ENCODE measurements at places on chromosomes 3 and 15. TPM values are rescaled to one million over a fixed set of nuclear protein-coding genes. Genes with fewer than 3 reads are reported as not detected.

GRCh38 chr3:51817375-51817774 lies 38.3 kb upstream of the IQCF6 start:
- no peak for DNase-seq

DNA sequence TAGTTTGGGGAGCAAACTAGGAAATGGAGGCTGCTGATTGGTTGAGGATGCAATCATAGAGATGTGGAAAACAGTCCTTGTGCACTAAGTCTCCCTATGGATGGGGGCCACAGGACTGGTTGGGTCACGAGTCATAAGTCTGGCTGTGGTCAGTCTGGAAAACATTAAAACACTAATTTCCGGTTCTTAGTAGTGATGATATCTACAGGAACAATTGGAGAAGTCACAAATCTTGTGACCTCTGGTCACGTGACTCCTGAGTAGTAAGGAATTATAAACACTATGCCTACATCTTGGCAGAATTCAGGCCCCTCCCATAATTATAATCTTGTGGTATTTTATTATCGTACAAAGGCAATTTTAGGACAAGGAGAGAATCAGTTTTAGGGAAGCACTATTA lies 317.3 kb upstream of the ARPP21 start:
- DNase-seq = no peak

GRCh38 chr15:32918547-32918946 lies 200.7 kb downstream of the GREM1 start:
- no peak for DNase-seq

- DNase-seq = no peak
These were observed 75.0 kb upstream of the WNT7A start for GRCh38 chr3:13954741-13955483.

DPH3 gene
- 5.7 TPM for total RNA-seq

DNA sequence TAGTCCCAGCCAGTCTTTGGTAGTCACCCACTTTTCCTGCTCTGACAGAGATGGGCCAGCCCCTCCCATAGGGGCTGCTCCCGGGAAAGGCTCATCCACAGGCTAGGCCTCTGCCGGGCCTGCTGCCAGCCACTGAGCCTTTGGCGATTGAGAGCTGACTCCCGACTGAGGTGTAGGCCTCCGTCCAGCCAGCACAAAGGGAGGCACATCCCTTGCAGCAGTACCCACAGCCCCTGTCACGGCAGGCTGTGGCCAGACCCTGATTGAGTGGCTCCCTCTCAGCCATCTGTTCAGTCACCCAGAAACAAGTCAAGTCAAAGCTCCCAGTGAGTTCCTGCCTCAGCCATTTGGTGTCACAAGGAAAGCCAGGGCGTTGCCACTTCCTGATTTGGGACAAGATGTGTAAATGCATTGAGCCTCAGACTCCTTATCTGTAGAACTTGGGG lies 6.2 kb upstream of the PAK6 start:
- DNase-seq = no peak

AADAC gene
- total RNA-seq = 6.2 TPM

DNA sequence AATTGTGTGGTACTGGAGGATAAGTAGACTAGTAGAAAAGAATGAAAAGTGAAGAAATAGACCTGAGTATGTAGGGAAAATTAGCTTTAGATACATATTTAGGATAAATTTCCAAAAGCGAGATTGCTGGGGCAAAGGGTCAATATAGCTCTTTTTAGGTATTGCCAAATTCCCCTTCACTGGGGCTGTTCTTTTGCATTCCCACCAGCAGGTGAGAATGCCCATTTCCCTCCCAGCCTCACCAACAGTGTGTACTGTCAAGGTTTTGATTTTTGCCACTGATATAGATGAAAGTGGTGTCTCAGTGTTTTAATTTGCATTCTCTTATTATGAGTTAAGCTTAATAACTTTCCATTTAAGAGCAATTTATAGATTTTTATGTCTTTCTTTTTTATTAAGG lies 35.7 kb upstream of the BHLHE40 start:
- no peak for DNase-seq

- DNase-seq = no peak
These were observed 7.3 kb downstream of the ANKRD63 start for GRCh38 chr15:40275523-40275922.

DNA sequence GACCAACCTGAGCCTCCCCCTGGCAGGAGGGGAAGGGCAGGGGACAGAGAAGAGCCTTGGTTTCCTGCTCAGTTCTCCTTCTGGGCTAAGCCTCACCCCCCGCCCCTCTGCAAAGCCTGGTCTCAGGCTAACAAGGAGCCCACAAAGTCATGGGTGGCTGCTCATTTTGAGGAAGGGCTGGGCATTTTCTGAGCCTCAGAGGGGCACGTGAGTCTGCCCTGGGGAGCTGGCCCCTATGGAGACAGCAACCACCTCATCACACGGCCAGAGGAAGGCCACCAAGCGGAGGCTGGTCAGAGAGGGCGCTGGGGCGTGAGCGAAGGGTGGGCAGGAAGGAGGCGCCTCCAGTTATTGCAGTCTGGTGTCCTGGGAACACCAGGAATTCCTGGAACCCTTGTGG lies 18.7 kb downstream of the ABTB1 start:
- no peak for DNase-seq

HYAL1 gene
- 21.6 TPM for total RNA-seq

GRCh38 chr3:154182322-154182922 lies 61.2 kb downstream of the ARHGEF26 start:
- DNase-seq = no peak

DNA sequence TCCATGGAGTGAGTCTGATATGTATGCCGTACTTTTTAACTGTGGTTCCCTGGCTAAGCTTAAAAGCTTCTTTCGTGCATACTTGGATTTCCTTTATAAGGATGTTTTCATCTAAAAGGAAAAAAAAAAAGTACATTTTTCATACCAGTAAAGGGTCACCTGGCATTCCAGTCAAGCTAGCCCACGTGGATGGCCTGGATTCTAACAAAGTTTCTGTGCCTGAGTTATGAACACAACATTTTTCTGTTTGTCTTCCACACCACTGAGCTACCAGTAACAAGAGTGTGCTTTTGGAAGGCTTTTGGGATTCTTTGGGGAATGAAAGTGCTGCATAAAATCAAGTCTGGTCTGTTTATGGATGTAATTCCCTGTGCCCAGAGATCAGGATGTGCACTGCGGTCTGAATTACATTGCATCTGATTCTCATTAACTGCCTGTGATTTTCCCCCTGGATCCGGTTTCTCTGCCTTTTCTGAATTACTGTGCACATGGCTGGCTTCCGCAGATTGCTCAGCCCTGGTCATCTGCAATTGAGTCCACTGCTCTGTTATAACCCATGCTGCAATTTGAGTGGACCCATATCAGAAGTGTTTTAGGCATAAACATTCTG lies 38.2 kb upstream of the MAGI1 start:
- no peak for DNase-seq

GRCh38 chr3:101243285-101244211 lies 76.8 kb downstream of the IMPG2 start:
- no peak for DNase-seq

- DNase-seq = no peak
These were observed 96.8 kb downstream of the CHDH start for GRCh38 chr3:53749448-53749847.

GCNT3 gene
- total RNA-seq = not detected

- DNase-seq = no peak
These were observed 32.5 kb downstream of the CDCP1 start for GRCh38 chr3:45113625-45114050.

- DNase-seq = peak; percentile 45
These were observed 233.4 kb downstream of the ADAMTS17 start for GRCh38 chr15:100108346-100108745.

DNASE1L3 gene
- 3.4 TPM for total RNA-seq

C2CD4A gene
- total RNA-seq = 0.10 TPM

Data from lower leg skin (tissue), 4 donors.